ENCODE measurements at places on chromosomes 2 and 18. TPM values are rescaled to one million over a fixed set of nuclear protein-coding genes. Genes with fewer than 3 reads are reported as not detected.

GRCh38 chr2:55225481-55226020 is 6.5 kb downstream of the CLHC1 start:
- no peak for DNase-seq

DNA sequence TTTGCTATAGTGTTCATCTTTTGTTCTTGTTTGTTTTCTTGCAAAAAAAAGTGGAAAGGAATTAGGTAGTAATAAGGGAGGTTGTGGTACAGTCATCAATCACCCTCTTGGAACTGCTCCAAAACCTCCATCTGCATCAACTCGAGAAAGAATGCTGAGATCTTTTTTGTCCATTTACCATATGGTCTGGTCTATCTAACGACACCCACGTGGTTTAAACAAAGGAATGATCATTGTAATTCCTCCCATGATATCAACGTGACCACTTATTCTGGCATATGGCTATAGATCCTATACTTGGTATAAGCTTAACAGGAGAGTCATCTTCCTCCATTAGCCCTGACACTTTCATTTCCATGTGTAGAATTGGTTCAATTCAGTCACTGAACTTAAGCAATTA is 1025.3 kb upstream of the NXPH2 start:
- DNase-seq = no peak

ERICH2 gene
- total RNA-seq = 1.3 TPM

DNA sequence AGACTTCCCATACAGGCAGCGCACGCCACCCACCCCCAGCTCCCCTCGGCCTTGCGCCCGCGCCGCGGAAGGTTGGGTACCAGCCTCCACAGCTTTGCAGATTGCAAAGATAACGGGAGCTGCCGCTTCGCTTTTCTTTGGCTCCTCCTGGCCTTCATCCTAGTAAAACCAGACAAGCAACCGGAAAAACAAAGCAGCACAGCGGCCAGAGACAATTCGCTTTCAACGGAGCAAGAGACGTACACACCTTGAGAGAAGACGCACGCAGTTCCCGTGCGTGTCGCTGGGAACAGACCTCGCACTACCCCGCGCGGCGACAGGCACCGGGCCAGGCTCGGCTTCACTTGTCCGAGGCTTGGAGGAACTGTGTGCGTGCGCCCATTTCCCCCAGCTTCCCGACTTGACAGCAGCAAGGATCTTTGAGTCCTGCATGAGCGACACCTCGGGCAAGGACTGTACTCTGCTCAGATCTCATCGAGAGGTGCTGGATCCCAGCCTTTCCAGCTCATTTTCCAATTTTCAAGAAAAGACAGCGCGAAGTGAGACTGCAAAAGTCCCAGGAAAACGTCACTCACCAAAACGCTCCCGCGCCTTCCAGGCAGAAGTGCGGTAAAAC is 964 bp downstream of the ZBTB7C start:
- DNase-seq = no peak

GRCh38 chr2:61995515-61995914 is 90.0 kb downstream of the COMMD1 start:
- DNase-seq = no peak

DNA sequence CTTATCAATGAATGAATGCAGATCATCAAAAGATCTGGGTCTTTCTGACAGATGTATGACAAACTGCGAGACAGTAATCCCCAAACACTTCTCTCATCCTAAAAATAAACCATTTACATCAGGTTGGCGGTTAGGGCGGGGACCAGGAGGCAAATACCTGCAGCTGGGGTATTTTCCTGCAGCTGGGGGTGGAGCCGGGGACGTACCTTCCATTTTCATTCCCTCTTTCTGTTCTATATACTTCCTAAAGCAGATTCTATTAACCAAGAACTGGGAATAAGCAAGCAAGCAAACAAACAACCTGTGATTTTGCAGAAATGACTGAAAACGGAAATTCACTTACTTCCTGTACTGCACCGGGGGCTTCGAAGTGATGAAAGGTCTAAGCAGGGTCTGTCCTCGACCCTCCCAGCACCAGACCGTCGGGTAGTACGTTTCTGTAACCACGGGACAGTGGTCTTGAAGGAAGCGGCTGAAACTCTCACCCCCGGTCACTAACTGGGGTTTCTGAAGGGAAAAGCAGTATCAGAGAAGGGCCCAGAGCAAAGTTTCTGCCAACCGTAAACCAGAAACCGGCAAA is 1.2 kb downstream of the ABHD3 start:
- DNase-seq = peak; percentile 25

SCN9A gene
- 8.5 TPM for total RNA-seq

DPYSL5 gene
- not detected for total RNA-seq

- no peak for DNase-seq
Observed at GRCh38 chr2:46831051-46831868, 84.3 kb downstream of the MCFD2 start.

DNA sequence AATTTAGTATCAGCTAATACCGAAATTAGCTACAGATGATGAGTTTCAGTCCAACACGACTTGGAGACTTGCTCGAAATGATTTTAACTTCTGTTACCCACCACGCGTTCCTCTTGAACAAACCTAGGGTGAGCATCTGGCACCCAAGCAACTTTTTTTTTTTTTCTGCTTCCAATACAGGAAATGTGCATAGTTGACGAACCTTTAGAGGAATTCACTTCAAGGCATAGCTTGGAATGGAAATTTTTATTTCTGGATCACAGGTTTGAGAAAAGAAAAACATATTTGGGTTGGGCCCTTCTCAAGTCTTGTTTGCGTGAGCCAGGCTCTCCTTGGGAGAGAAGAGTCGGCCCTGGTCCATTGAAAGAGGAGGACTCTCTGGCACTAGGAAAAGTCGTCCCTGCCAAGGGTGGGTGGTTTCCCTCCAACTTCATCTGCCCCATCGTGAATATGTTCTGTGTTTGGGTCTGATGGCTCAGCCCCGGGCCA is 37.4 kb upstream of the RPL31 start:
- no peak for DNase-seq

GRCh38 chr2:7030810-7031209 is 113.6 kb downstream of the RNF144A start:
- DNase-seq = no peak

DNA sequence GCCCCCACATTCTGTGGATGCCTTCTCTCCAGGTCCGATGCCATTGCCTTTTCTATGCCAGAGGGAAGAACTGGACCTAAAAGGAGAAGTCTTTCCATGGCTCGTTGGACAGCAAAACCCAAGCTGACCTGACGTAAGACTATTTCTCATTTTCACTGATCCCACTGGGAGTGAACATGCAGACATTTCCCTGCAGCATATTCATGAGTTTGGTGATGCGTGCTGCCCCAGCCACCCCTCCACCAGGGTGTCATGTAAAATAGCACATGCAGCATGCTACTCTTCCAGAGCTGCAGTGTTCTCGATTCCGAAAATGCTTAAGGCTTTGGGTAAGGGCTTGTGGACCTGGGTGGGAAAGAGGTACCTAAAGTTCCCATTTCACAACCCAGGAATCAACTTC is 221.2 kb downstream of the UXS1 start:
- no peak for DNase-seq

- no peak for DNase-seq
Observed at GRCh38 chr2:161424394-161424769, 8.3 kb downstream of the TBR1 start.

DYTN gene
- not detected for total RNA-seq

DNA sequence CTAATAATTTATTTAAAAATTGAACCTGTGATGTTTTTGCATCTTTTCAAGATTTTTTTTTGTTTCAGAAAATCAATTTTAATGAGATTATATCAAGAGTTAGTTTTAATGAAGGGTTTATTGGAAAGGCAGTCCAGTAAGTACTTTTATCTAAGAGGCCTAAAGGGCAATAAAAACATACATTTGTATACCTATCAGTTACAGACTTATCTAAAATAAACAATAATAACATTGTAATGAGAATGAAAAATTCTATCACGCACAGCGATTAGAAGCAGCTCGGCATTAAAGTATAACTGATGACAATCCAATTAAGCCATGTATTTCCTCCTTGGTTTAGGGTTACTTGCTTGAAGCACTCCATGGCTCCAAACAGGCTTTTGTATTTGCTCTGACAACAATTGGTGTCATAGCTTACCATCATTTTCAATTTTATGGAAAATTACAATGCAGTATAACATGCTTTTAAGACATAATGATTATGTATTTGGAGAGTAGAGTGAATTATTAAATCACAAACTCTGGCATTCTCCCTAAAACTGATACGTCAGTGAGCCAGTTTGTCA is 629.4 kb downstream of the TSN start:
- no peak for DNase-seq

UGT1A1 gene
- total RNA-seq = not detected

DNA sequence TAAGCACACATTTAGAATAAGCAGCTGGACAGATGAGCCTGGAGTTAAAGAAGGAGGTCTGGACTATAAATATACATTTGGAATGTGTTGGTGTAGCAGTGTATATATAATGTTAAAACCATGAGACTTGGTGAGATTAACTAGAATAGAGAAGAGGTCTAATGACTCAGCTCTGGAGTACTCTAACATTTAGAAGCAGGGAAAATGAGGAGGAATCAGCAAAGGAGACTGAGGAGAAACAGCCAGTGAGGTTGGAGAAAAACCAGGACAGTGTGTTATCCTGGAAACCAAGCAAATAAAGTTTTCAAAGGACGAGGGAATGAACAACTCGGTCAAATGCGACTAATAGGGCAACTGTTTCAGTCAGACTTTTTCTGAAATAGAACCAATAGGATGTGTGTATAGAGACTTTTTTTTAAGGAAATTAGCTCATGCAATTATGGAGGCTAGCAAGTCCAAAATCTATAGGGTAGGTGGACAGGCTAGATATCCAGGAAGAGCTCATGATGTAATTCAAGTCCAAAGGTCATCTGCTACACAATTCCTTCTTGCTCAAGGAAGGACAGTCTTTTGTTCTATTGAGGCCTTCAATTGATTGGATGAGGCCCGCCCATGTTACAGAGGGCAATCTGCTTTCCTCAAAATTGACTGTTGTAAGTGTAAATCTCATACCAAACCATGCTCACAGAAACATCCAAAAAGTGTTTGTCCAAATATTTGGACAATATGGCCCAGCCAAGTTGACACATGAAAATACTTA is 10.8 kb upstream of the SESTD1 start:
- no peak for DNase-seq

- DNase-seq = no peak
Observed at GRCh38 chr2:132573444-132574007, 96.5 kb downstream of the LYPD1 start.

- no peak for DNase-seq
Observed at GRCh38 chr2:199310771-199311585, 146.8 kb downstream of the SATB2 start.

DNA sequence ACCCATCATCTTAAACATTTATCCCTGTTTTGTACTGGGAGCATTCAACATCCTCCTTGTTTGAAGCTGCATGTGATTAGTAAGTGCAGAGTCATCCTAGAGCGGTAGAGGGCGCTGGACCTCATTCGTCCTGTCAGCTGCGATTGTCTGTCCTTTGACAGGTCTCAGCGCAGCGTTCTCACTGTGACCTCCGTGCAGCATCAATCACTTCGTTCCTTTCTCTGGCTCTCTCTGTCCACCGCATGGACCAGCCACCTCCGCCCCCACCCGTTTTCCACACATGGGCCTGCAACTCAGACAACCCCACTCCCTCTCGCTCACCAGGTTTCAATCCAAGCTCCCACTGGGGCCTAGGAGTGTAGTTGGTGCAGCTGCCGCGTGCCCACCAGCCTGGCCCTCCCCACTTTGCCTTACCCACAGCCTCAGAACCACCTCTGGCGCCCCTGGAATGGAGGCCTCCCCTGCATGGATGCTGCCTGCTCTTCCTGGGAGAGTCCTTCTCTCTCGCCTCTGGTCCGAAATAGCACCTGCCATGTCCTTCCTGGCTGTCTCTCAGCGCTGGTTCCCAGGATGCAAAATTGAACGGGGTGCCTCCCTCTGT is 90.5 kb downstream of the NDUFA10 start:
- peak; percentile 36 for DNase-seq

DNA sequence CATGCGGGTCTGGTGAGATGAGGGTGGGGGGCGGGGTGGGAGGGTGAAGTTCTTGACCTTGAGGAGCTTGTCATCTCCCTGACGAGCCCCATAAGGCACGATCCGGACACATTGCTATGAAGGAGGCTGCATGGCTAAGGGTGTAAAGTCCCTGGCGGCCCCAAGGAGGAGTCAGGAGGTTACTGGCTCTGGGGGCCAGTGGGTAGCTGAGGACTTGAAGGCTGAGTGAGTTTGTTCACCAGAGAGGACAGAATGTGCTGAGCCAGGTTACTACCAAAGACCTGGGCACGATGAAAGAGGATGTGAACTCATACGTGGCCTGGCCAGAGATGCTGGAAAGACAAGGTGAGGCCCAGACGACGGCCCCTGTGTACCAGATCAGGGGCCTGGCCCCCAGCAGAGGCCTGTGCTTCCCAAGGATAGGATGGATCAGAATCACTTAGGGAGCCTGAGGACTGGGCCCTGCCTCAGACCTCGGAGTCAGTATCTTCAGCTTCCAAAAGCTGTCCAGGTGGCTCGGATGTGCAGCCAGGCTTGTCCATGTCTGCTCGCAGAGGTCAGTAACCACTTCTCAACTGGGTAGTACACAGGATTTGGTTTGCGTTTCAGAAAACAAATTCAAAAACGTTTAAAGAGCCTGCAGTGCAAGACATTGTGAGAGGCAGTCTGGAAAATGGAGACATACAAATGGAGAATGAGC is 110.9 kb downstream of the RNF144A start:
- DNase-seq = no peak

DNA sequence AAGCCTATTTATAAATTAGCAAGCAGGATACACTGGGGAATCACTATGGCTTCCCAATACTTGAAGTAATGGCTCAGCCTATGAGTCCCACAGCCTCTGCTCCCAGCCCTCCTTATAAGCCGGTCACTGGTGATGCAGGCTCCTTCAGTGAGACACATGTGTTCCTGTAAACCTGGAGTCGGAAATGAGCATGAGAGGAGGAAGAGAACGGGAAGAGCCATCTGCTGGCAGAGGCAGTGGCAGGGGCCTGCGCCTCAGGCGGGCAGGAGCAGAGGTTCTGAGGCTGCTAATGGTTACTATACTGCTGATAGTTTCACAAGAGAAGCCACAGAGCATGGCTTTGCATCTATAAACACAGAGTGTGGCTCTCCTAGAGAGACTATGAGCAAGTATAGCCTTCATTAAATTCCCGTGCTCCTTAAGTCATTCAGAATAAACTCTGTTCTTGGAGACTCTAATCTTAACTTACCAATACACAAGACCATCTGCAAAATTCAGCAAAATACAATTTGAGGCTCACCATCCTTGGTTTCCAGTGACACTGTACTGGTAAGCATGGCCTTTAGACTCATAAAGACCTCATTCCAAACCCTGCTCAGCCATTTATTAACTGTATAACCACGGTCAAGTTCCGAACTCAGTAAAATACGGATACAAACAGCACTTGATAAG is 63.3 kb downstream of the FBXO15 start:
- DNase-seq = no peak

- DNase-seq = no peak
Observed at GRCh38 chr2:86592547-86593230, 29.4 kb upstream of the CHMP3 start.
